ENCODE measurements at places on chromosomes 3 and 15. TPM values are rescaled to one million over a fixed set of nuclear protein-coding genes. Genes with fewer than 3 reads are reported as not detected.

DNA sequence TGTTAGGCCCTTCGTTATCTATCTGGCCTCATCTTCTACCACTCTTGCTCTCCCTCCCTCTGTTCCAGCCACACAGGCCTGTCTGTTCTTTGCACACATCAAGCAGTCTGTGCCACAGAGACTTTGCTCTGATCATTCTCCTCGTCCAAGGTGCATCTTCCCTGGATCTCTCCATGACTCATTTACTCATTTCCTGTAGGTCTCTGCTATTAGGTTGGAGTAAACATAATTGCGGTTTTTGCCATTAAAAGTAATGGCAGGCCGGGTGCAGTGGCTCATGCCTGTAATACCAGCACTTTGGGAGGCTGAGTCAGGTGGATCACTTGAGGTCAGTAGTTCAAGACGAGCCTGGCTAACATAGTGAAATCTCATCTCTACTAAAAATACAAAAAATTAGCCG lies 9.5 kb upstream of the C3orf49 start:
- no peak for DNase-seq

GRCh38 chr3:71763426-71763825 lies 9.8 kb downstream of the GPR27 start:
- DNase-seq, result no peak

DNA sequence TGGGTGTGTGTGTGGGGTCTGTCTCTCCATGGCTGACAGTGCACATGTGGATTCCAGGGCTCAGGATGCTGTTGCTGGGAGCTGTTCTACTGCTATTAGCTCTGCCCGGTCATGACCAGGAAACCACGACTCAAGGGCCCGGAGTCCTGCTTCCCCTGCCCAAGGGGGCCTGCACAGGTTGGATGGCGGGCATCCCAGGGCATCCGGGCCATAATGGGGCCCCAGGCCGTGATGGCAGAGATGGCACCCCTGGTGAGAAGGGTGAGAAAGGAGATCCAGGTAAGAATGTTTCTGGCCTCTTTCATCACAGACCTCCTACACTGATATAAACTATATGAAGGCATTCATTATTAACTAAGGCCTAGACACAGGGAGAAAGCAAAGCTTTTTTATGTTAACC lies 10.5 kb downstream of the ADIPOQ start:
- DNase-seq, result no peak

The ATP10A gene
- total RNA-seq, result 18.3 TPM

- DNase-seq, result no peak
These were observed 167.9 kb downstream of the FMN1 start for GRCh38 chr15:33026614-33027013.

The CSTA gene
- 38.0 TPM for total RNA-seq

The ZDHHC23 gene
- total RNA-seq, result 3.1 TPM

GRCh38 chr15:87347806-87348515 lies 908.6 kb downstream of the NTRK3 start:
- no peak for DNase-seq

- no peak for DNase-seq
These were observed 796.2 kb downstream of the NR2F2 start for GRCh38 chr15:97126553-97127233.

GRCh38 chr15:65130941-65131340 lies 2.7 kb downstream of the PDCD7 start:
- DNase-seq, result no peak

DNA sequence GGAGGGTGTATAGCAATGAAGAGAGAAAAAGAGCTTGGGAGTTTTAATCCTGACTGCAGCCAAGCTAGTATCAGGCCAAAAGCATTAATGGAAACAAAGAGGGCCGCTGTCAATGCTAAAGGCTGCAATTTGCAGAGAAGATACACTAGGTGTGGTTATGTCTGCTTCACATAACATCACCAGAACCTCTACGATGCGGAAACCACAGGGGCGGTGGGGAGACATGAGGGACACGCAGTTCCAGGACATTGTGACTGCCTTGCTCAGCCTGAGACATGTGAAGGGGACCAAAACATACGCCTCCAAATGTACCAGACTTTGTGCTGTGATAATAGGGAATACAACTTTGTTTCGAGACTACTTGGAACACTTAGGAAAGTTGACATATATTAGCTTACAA lies 88.4 kb downstream of the APBA2 start:
- DNase-seq, result no peak

DNA sequence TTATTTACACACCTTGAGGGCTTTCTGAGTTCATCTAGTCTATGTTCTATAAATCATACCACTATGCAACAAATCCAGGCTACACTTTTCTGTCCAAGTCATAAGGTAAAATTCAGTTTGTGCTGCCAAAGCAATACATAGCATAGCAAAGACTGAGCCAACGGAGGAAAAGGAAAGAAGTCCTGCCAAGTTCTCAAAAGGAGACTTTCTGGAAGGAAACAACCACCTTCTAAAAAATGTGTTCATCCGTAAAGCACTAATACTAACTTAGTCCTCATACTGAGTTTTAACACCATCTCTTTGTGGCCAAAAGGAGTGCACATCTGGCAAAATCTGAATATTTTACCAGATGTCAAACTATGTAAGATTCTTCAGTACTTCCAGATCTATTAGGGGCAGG lies 620.2 kb downstream of the RBMS3 start:
- no peak for DNase-seq

DNA sequence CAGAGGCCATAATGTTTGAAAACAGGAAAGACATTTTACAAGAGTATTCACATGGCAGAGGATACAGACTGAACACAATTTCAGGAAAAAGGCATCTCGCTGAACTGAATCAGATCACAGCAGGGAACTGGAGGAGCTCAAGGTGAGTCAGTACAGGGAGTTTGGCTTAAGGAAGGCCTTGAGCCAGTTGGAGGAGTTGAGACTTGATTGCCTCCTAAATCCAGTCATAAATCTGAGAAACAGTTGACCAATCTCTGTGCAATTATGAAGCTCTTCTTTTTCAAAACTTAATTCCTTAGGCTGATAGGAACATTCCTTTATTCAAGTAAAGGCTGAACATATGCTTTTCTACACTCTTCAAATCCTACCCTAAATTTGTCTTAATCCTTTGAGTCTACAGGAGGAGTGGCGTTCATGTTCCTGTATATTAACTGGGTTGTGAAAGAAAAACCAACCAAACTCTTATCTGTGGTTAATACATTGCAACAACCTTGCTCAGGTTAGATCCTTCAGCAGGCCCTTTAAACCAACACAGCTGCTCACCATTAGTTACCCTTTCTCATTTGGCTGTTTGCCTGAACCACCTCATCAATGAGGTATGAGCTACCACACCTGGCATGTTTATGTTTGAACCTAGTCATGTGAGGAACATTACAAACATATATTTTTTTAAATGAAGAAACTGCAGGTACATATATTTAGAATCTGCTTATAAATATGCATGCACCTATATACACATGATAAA lies 404.1 kb upstream of the ATP11B start:
- DNase-seq, result peak; percentile 55

DNA sequence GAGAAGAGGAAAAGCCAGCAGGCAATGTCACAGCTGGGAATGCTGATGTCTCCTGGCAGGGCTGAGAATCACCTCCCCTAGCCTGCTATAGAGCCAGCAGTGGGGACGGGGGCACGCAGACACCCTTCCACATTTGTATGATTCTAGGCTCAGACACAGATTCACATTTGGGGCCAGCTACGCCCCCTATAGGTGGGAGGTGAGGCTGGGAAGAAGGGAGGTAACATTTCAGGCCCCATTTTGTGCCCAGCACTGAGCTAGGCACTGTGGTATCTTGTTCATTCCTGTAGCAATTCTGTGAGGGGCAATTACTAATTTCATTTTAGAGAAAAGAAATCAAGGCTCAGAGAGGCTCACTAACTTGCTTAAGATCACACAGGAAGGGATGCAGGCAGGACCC lies 15.9 kb upstream of the ACAD9 start:
- DNase-seq, result no peak

- DNase-seq, result no peak
These were observed 136.8 kb upstream of the BNIP2 start for GRCh38 chr15:59825901-59826300.

GRCh38 chr3:21722301-21722700 lies 28.7 kb downstream of the ZNF385D start:
- DNase-seq, result no peak

GRCh38 chr3:175346573-175347356 lies 487.6 kb downstream of the NAALADL2 start:
- peak; percentile 72 for DNase-seq

GRCh38 chr3:171712171-171712938 lies 97.9 kb downstream of the PLD1 start:
- peak; percentile 52 for DNase-seq

The GPR160 gene
- total RNA-seq, result 12.5 TPM

DNA sequence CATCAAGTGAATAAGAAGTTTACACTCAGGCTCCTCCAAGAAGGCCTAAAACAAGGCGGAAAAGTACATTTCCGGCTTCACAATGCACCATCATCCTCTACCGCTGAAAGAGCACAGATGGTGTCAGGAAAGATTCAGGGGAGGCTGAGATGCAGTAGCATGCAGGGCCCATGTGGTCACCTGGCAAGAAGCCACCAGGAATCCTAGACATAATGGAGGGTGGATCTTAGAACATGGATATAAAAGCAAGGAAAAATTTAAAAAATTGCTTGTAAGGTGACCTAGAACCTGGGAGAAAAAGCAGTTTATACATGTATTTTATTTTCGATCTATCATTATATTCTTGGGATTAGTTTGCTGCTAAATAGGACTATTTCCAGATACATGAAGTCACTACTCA lies 21.9 kb upstream of the OTOL1 start:
- no peak for DNase-seq

DNA sequence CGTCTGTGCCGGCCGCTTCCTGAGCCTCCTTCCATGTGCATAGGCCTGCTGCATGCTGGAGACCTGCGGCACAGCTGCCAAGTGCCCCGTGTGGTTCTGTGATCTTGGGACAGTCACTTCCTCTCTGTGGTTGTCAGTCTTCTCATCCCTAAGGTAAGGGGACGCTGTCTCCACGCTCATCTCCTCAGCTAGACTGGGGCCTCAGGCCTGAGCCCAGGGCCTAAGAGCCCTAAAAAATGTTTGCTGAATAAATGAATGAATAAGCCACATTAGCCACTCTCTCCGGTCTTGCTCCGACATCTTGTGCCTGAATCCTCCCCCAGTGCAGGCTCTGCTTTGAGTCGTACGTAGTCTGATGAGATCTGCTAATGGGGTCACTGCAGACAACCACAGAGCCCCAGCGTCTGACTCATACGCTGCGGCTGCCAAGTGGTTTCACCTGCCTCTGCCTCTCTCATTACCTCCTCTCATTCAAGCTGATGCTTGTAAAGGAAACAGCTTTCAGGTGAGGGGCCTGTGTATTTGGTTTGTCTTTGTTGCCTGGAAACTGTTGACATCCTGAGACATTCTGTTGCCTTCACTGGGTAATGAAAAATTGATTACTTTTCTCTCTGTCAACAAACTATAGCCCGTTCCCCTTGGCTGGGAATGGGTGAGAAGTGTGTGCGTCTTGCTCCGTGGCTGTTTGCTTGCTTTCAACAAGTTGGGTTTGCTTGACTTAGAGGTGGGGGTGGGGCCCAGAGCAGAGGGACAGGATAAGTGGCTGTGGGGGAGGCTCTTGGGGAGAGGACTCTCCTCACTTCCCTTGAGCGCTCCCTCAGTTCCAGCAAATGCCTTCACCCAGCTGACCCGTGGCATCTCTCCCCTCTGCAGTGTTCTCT lies 15.9 kb downstream of the RPLP1 start:
- DNase-seq, result peak; percentile 76

GRCh38 chr3:191314109-191314728 lies 15.0 kb upstream of the CCDC50 start:
- no peak for DNase-seq

DNA sequence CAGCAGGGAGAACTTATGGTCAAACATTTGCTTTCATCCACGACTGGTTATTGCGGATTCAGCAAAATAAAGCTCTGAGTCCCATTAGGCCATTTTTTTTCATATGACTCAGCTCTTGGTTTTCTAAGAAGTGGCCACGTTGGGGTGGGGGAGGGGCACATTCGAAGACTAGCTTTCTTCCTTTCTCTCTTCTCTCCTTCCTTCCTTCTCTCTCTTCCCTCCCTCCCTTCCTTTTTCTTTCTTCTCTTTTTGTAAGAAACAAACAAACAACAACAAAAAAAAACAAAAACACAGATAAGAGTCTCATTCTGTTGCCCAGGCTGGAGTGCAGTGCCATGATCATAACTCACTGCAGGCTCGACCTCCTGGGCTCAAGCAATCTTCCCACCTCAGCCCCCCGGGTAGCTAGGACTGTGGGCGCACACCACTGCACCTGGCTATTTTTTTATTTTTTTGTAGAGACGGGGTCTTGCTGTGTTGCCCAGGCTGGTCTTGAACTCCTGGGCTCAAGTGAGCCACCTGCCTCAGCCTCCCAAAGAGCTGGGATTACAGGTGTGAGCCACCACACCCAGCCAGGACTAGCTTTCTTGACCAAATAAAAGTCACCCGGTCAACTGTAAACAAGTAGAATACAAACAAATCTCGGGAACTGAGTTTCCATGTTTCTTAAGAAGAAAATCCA lies 41.6 kb downstream of the ABCC5 start:
- no peak for DNase-seq

- no peak for DNase-seq
These were observed 2.1 kb downstream of the TMEM43 start for GRCh38 chr3:14126887-14127505.

DNA sequence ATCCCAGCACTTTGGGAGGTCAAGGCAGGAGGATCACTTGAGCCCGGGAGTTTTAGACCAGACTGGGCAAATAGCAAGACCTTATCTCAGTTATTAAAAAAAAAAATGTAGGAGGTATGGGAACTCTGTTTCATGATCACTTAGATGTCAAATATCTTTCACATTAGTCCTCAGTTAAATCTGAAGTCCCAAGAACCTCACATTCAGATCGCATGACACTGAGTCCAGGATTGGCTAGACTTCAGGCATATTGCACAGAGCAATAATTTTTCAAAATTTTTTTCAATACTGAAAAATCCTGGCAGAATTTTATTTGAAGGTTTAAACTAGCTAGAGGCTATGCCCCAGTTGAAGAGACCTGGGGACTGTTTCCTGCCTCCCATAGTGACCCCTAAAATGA lies 56.3 kb upstream of the ZNF148 start:
- no peak for DNase-seq

The CDCP1 gene
- total RNA-seq, result 0.72 TPM

- DNase-seq, result peak; percentile 64
These were observed 7.0 kb upstream of the CD276 start for GRCh38 chr15:73677146-73677607.

DNA sequence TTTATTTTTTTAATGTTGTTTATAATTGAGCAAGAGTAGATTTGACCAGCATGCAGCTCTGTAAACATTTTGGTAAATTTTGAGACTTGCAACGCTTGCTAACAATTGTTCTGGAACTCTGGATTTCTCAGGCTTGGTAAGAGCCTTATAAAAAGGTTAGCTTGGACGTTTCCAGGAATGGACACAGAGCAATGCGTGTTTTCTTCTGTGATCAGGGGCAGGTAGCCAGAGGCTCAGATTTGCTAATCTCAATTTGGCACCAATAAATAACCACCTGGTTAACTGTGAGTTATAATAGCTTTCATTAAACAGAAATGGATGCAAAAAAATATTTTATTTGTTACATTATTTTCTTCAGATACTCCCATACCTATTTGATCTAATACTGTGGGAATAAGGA lies 39.8 kb downstream of the CADM2 start:
- no peak for DNase-seq

The KNG1 gene
- 1.4 TPM for total RNA-seq

The RYR3 gene
- 11.6 TPM for total RNA-seq
